Inflammatory macrophage treated with lipopolysaccharide for 4 hours (primary cell): ENCODE measurements at places on chromosomes 6 and 20.

DNA sequence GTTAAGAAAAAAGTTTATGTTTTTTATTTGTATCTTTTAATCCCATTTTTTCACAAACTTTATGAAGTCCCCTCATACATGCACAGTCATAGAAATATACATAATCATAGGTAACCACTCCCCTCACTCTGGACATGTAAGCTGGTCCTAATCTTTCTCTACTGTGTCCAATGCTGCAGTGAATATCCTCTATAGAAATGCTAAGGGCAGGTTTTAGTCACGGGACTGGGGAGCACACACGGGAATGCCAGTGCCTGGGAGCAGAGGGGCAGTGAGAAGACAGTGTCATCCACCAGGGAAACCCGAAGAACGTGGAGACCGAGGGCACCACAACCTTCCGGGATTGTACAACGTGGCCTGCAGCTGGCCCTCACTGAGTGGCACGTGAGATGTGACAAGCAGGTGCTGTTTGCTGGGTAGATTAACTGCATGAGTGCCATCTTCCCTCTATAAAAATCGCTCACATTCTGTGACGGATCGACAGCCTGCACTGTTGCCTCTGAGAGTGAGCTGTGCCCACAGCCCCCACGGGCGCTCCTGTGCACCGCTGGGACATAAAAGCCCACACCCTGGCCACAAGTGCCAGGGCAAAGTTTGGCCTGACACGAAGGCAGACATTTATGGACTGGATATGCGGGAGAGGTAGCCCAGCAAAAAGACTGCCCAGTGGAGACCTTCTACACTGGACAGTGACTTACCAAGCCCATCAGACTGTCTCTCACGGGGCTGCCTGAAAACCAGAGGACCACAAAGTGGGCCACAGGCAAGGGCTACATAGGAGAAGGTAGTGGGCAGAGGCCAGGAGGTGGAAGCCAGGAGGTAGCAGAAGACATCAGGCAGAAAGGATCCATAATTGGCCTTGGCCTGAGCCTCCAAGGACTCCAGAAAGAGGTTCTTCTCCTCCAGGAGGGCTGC is 63.2 kb downstream of the FGD2 start:
- no peak for DNase-seq

DNA sequence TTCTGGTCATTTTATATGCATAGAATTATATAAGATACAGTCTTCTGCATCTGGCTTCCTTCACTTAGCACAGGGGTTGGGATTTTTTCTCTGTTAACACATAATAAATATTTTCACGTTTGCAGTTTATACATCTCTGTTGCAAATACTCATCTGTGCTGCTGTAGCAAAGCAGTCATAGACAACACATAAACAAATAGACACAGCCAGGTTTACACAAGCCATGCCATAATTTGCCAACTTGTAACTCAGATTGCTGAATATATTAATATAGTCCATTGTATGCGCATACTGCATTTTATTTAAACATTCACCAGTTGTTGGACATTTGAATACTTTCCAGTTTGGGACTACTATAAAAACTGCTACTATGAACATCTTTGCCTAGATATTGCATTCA is 35.0 kb downstream of the LMBRD1 start:
- DNase-seq, result no peak

- no peak for DNase-seq
Observed at GRCh38 chr6:150887978-150888563, 22.6 kb downstream of the MTHFD1L start.

DNA sequence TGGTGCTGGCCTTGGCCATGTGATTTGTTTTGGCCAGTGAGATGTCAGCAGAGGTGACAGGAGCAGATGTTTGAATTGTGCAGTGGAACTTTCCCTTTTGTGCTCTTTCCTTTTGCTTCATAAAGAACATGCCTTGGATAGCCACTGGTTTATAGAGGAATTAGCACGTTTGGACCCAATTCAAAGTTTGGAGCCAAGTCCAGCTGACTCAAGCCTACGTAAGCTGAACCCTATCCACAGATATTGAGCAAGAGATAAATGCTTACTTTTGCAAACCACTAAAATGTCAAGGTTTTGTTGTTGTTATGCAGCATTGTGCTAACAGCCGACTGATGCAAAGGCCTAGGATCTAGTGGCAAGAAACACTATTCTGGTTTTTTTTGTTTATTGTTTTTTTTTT is 230.9 kb upstream of the CITED2 start:
- DNase-seq, result no peak

- no peak for DNase-seq
Observed at GRCh38 chr6:82045965-82046756, 201.4 kb downstream of the IBTK start.

DNA sequence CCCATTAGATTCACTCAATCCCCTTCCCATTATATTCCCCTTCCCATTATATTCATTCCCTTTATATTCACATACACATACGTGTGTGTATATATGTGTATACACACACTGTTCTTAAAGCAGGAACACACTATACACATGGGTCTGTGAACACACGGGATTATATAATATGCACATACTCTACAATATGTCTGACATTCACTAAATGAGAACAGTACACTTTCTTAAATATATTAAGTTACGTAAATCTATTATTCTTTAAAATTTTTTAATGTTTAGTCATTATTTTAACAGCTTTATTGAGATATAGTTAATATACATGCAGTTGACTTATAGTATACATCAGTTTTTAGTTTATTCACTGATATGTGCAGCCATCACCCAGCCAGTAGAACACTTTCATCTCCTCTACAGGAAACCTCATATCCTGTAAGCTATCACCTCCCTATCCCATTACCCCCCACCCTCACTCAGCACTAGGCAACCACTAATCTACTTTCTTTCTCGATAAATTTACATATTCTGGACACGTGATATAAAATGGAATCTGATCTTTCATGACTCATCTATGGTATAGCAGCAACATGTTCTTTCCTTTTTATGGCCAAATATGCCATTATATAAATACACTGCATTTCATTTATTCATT is 13.9 kb upstream of the SUMO4 start:
- no peak for DNase-seq

DNA sequence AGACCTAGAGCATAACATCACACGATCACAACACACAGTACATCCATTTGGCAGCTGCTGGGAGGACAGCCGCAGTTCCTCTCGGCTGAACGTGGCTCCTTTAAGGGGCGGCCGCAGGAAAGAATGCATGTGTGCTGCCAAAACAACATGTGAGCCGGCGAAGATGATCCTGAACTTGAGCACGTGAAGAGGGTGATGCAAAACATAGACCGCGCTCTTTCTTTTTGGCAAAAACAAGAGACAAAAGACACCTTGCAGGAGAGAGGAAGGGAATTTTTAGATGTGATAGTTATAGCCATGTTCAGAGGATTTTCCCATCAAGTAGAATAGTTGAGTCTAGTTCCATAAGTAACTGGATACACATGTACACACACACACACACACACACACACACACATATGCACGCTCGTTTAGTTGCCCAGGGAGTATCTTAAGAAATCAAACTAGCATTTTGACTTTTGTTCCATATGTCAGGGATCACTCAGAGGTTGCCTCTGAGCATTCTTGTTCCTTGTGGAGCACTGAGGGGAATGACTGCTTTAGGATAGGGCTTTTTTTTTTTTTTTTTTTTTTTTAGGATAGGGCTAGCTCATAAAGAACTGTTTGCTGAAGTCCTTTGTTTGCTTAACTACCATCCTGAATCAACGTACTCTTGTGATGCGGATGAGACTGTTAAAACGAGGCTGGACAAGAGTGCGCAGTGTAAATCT is 21.7 kb upstream of the RANBP9 start:
- no peak for DNase-seq

- DNase-seq, result no peak
Observed at GRCh38 chr6:92922216-92922806, 497.0 kb downstream of the EPHA7 start.

GRCh38 chr20:38395165-38395564 is 40.0 kb downstream of the SNHG17 start:
- DNase-seq, result no peak

DNA sequence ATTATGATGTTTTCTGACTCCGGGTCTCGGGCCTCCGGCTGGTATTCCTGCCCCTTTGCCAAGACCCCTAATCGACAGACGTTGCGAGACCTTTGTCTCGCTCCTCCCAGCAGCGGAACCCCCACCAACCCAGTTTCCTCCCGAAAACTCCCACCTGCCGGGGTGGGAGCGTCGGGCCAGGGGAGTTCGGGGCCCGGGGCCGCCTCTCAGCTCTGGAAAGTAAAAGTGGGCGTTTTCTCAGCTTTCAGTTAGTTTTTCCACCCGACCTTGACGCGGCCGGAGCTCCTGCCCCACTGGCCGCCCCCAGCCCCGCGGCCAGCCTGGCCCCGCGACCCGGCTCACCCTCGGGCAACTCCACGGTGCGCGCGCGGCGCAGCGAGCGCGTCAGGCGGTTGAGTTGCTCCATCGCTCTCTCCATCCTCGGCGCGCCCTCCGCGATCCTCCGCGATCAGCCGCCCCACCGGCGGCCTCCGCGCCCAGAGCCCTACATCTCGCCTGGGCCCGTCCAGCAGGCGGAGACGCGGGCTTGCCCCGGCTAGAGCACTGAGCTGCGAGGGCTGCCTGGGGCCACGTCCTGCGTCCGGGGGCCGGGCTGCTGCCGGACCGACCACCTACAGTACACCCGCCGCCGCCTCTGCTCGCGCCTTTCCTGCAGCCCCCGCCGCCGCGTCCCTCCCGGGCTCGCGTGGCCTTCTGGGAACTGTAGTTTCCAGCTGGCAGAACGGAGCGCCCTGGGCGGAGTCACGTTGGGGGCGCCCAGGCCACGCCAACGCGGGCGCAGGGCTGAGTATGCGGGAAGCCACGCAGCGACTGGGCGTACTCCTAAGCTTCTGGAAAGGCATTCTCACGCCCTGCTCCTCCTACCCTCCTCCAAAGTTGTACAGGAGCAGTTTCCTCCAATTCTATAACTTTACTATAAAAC is at the start of gene HACE1:
TSS of gene HACE1 (minus strand) at position 695 of the 922 bp plus-strand sequence. CDS start at position 418, 277 bp downstream.
- DNase-seq, result peak; percentile 83

- DNase-seq, result no peak
Observed at GRCh38 chr20:4152696-4153235, 137.4 kb upstream of the RNF24 start.
